ENCODE measurements at places on chromosomes 7 and 10. TPM values are rescaled to one million over a fixed set of nuclear protein-coding genes. Genes with fewer than 3 reads are reported as not detected.

Gene GNGT1
- total RNA-seq: not detected

Gene FGFBP3
- 0.75 TPM for total RNA-seq

Gene TAS2R41
- not detected for total RNA-seq

Gene PTEN
- 184 TPM for total RNA-seq

Gene RGR
- total RNA-seq: not detected

Gene TFR2
- 0.68 TPM for total RNA-seq

Gene KCP
- 0.68 TPM for total RNA-seq

Gene UPK3B
- not detected for total RNA-seq

Gene NFE2L3
- total RNA-seq: 11.4 TPM

Gene ZNF425
- 1.8 TPM for total RNA-seq

Gene CPA2
- total RNA-seq: not detected

Gene ACHE
- 16.8 TPM for total RNA-seq

Gene STRIP2
- total RNA-seq: not detected

Gene SPDYE5
- total RNA-seq: not detected

Gene KAZALD1
- total RNA-seq: 18.8 TPM

Gene RHOBTB1
- 9.0 TPM for total RNA-seq

Gene KCNH2
- total RNA-seq: 22.4 TPM

Gene C7orf57
- not detected for total RNA-seq

Gene ADARB2
- total RNA-seq: 0.80 TPM

Gene CPN1
- total RNA-seq: not detected

Data from transverse colon (tissue), 4 donors.